NCI-H2081 treated with DMSO at 0.1 percent for 48 hours (cell line): ENCODE measurements at places on chromosomes 2 and 18.

DNA sequence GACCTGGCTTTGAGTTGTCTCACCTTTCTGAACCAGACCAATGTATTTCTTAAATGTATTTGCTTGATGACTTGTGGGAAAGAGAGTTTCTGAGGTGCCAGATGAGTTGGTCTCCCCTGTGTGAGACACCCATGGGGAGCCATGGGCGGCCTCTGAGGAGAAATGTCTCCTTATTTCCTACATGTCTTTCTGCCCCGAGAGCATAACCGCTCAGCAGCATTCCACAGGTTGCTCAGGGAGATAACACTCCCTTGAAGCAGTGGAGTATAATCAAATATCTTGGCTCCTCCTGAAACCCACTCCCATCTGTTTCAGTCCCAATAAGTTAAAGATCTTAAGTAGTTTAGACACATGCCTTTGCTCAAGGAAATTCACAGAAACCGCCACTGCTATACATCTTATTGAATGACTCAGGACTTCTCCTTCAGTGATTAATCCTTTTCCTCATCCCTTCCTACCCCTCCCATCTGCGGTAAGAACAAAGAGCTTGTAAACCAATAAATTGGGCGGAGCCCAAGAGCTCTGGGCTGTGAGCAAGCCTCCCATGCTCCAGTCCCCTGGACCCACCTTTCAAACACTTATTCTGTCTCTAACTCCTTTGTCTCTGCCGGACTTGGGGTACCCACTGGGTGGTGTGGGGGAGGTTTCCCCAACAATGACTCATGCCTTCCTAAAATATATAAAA is 285.5 kb upstream of the LRRTM4 start:
- DNase-seq = no peak

- DNase-seq = no peak
Observed at GRCh38 chr2:223121283-223121682, 69.3 kb downstream of the KCNE4 start.

- no peak for DNase-seq
Observed at GRCh38 chr2:154978244-154978643, 279.7 kb downstream of the KCNJ3 start.

GRCh38 chr2:171318463-171318934 is 115.3 kb downstream of the METTL8 start:
- DNase-seq = no peak

DNA sequence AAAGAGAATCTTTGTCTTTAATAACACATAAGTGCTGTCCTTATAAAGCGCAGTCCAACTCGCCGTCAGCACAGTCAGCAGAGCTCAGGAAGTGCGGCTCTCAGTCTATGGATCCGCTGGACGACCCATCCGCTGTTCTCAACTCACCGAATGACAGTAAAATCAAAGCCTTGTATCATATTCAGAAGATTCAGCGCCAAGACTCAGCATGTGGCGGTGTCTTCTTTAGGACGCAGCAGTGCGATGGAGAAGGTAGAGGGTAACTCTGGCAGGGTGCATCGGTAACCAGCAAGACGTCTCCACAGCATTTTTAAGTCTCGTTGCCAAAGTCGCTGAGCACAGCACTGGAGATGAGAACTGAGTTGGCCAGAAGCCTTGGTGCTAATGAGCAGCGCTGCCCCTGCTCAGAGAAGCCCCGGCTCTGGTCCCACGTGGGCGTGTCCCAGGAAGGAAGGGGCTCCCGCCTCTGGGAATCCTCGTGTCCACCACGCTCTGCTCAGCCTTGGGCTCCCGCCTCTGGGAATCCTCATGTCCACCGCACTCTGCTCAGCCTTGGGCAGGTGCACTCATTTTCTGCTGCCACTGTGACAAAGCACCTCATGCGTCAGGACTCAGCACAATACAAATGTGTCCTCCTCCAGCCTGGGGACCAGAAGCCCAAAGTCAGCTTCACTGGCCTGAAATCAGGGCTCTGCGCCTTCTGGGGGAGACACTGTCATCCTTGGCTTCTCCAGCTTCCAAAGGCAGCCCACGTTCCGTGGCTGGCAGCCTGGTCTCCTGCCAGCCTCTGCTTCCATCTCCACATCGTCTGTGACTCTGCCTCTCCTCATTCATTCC is 238.0 kb upstream of the SALL3 start:
- no peak for DNase-seq

DNA sequence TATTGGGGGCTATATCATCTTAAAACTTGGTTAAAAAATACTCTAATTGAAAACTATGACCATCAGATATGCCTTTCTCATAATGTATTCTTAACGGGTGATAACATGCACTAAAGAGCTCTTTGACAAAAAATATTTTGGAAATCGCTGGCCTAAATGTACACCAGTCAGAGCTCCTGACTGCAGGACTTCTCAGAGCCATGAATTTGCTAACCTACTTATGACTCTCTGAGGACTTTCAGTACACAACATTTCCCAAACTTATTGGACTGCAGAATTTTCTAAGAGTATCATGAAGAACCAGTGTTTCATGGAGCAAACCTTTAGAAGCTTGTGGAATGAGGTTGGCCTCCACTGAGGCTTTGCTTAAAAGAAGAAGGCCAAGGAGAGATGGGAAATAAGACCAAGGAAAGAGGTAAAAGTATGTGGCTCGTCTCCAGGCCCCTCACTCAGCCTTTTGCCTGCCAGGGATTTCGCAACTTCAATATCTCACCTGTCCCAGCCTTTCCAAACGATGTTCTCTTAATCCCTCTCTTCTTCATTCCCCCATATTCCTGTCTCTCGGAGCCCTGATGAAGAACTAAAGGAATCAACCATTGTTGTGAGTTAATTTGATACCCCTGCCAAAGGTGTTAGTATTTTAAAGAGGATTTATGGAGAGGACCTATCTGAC is 88.8 kb upstream of the EPC2 start:
- no peak for DNase-seq

DNA sequence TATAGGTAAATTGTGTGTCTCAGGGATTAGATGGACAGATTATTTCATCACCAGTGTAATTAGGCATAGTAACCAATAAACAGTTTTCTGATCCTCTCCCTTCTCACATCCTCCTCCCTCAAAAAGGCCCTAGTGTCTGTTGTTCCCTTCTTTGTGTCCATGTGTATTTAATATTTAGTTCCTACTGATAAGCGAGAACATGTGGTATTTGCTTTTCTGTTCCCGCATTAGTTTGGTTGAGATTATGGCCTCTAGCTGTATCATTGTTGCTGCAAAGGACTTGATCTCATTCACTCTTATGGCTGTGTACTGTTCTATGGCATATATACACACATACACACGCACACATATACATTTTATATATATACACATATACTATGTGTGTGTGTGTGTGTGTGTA is 866.2 kb downstream of the CCDC85A start:
- no peak for DNase-seq

DNA sequence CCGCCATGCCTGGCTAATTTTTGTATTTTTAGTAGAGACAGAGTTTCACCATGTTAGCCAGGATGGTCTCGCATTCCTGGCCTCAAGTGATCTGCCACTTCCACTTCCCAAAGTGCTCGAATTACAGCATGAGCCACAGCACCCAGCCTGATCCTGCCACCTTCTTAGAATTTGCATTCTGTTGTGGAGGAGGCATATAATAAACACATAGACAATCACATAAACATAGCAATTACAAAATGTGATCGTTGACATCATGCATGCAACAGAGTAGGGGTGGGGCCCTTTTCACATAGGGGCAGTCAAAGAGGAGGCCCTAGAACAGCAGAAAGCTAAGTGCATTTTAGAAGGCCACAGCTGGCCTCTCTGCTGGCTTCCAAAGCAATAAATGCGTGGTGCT is 39.9 kb upstream of the TSPYL6 start:
- no peak for DNase-seq

GRCh38 chr2:5849562-5849961 is 157.4 kb downstream of the SOX11 start:
- DNase-seq = no peak

DNA sequence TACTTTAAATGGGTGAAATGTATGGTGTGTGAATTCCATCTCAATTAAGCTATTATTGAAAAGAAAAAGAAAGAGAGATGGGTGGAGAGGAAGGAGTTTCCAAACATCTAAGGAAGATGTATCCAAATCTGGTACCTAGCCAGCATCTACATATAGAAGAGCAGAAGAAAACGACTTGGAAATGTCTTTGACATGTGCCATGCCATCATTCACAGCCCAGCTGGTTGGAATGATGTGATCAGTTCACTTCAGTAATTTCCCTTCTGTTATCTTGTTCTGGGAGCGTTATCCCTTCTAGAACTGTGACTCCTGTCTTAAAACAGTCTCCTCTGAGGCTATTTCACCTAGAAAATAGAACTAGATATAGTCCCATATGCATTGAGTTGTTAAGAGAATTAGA is 312.8 kb upstream of the GYPC start:
- DNase-seq = no peak

GRCh38 chr2:150690870-150691269 is 203.4 kb upstream of the RND3 start:
- DNase-seq = no peak

DNA sequence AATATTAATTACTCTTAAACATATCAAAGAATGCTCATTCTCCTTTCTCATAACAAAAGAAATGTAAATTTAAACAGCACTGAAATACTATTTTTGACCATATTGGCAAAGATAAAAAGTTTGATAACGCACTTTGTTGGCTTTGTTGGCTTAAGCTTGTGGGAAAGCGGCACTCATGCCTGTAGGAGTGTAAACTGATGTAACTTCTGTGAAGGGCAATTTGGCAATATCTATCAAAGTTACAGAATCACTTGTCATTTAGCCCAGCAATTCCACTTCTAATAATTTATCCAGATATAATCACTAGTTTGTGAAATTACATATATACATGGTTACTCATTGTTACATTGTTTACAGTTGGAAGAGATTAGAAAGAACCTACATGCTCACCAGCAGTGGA is 311.8 kb upstream of the STON1 start:
- DNase-seq = no peak

GRCh38 chr2:119511989-119512388 is 12.3 kb downstream of the SCTR start:
- DNase-seq = no peak

- no peak for DNase-seq
Observed at GRCh38 chr2:113979191-113980128, 89.6 kb downstream of the ACTR3 start.

DNA sequence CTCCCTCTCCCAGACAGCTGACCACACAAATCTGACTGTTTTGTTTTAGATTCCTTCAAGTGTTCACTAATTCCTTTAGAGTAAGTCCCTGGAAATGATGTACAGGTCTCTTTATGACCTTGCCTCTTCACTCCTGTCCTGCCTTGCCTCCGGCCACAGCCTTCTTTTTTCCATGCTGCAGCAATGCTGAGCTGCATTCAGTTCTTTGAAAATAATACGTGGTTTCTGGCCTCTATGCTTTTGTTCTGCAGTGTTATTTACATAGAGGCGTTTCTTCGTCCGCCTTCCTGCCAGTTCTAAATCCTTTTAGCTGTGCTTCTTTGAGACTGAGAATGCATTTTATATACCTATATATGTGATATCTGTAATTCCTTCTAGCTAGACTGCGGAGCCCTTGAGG is 87.2 kb downstream of the PPP1R1C start:
- DNase-seq = no peak

GRCh38 chr18:56085551-56085950 is 497.6 kb upstream of the TCF4 start:
- no peak for DNase-seq

GRCh38 chr2:15673919-15674636 is 82.4 kb downstream of the DDX1 start:
- no peak for DNase-seq

GRCh38 chr2:27992787-27993401 is 102.4 kb downstream of the BABAM2 start:
- DNase-seq = no peak

GRCh38 chr2:241720560-241720959 is 13.9 kb upstream of the D2HGDH start:
- no peak for DNase-seq

DNA sequence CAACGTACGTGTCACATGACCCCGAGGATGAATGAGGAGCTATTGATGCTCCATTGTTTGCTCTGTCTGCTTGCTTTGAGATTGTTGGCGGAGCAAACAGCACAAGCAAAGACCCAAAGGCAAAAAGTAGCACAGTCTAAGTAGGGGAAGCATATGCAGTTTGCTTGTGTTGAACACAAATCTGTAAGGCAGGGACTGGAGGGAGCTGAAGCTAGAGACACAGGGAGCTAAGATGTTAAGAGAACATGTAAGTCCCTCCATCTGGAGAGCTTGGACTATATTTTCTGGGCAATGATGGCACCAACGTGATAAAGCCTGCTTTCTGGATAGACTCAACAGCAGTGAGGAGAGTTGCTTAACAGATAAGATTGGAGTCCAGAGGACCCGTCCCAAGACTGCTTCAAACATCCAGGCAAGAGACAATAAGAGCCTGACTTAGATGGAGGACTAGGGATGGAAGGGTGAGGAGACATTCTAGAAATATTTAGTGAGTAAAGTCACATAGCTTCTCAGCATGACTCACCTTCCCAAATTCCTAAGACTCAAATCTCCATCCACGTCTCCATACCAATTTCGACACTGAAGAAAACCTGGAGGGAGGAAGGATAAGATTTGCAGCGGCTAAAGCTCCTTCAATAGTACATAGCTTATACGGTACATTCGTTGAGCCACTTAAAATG is 88.1 kb upstream of the KLF7 start:
- DNase-seq = no peak

DNA sequence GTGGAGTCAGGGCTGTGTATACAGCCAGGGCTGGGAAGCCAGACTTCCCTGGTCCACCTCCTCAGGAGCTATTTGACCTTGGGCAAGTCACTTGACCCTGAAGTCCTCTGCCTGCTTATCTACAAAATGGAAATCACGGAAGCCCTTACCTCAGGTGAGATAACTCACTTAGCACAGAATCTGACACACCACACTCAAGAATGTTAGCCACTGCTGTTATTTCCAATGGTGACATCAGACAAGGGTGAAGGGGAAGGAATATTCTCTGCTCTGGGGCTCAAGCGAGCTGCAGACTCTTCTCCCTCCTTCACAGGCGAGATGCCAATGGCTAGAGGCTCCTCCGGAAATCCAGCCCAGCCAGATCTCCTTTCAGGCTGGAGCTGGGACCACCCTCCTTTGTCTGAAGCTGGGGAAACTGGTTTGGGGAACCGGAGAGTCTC is 189.6 kb downstream of the HAUS1 start:
- no peak for DNase-seq

- no peak for DNase-seq
Observed at GRCh38 chr2:173117678-173118077, 42.0 kb downstream of the MAP3K20 start.

DNA sequence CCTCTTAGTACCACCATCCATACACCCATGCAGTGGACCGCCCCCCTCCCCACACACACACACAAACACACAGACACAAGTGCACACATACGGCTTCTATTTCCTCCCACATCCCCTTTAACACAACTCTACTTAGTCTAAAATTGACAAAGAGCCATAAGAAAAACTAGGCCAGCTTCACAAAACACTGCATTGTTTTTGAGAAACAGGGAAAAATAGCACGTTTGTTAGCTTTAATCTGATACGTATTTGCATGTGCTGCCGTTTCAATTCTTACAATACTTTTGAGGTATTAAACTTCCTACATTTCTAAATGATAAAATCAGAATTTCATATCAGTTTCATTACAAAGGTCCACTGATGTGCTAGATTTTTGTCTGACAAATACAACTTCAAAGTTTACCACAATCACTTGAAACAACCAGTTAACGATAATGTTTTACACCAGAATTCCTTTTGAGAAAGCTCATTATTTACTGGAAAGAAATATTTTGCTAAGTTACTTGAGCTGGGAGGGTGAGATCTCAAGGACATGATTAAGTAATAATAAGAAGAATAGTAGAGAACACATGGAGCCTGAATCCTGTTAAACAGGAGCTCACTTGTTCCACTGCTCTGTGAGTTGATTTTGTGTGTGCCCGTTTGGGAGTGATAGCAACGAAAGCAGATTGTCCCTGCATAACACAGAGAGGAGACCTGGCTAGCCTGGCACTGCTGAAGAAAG is 74.5 kb downstream of the MOGAT1 start:
- no peak for DNase-seq
